ENCODE measurements at places on chromosomes 2 and 18.

GRCh38 chr2:183935005-183935404 is 663.3 kb upstream of the ZNF804A start:
- DNase-seq: no peak

- DNase-seq: no peak
These were observed 199.1 kb upstream of the UBE2E3 start for GRCh38 chr2:180781276-180781675.

DNA sequence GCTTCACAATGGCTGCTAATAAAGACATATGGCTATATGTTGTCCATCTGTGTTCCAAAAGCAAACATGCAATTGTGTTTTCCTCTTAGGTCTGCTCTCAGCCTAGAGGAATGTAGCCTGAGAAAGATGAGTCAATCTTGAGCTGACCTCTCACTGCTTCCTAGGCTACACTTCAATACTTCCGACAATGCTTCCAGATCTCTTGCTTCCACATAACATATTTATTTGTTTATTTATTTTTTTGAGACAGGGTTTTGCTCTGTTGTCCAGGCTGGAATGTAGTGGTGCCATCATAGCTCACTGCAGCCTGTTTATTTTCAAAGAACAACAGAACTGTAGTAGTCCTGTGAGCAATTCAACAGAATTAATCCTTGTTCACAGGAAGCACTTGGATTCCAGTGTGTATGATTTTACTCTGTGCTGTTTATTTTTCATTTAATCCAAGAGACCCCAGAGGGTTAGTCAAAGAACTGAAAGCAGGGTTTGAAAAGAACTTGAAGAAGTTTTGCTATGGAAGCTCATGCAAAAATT is 437.9 kb downstream of the TXNL1 start:
- DNase-seq: no peak

DNA sequence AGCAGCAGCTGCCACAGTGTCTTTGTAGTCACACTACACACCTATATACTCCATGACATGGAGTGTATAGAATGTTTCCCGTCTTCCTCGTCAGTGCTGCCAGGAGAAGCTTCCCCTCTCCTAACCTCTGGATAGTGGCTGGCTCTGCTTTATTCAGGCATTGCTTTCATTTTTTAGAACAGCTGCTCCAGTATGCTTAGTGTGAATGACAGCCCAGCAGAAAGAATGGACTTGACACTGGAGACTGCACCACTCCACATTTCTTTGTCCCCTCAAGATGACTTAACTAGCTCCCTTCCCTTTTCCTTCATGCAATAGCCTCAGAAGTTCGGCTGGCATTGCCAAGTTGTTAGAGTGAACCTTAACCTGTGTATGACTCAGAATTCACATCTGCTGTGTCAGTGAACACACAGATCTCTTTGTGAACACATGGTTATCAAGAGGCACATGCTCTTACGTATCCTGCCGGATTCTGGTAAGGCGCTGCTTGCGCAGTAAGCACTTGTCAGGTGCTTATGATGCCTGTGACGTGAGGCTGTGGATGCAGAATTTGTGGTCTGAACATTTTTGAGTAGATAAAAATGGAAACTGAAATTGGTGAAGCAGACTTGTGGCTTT is 73.9 kb downstream of the NEDD4L start:
- no peak for DNase-seq

DNA sequence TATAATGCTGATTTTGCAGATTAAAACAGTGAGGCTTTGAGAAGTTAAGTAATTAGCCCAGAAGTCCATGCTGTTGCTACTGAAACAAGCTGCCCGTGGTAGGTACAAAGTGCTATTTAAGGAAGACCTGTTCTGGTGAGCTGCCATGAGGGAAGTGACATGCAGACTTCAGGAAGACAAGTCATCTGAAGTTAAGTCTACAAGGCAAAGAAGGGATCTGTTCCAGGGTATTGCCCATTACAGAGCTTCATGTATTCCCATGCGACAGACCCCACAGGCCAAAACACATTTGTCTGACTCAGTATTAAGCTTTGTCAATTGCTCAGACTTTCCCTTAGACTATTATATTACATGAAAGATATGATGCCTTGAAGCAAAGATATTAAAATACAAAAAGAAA is 520.8 kb downstream of the FBXO15 start:
- DNase-seq: no peak

GRCh38 chr2:234835738-234836137 is 116.1 kb upstream of the SH3BP4 start:
- DNase-seq: no peak

DNA sequence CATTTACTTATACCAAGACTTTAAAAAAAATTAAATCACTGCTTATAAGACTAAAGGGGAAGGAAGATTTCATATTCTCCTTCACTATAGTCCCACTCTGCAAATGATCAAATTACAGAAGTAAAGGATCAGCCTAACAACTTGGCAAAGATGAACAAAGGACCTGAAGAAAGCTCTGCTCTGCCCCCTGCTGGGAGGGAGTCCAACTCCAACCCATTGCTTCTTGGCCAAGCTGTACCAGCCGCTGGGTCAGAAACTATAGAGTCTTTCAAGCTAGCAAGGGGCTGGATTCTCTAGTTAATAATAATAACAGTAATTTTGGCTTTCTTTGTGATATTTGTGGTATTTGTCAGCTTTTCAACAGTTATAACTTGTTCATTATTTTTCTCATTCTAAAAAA is 927.0 kb upstream of the CRIM1 start:
- no peak for DNase-seq

GRCh38 chr2:102318437-102318836 is 7.1 kb downstream of the IL1RL1 start:
- no peak for DNase-seq

- no peak for DNase-seq
These were observed 41.8 kb upstream of the ATG16L1 start for GRCh38 chr2:233209533-233210171.

- no peak for DNase-seq
These were observed 454.4 kb upstream of the MEIS1 start for GRCh38 chr2:65980531-65980930.

DNA sequence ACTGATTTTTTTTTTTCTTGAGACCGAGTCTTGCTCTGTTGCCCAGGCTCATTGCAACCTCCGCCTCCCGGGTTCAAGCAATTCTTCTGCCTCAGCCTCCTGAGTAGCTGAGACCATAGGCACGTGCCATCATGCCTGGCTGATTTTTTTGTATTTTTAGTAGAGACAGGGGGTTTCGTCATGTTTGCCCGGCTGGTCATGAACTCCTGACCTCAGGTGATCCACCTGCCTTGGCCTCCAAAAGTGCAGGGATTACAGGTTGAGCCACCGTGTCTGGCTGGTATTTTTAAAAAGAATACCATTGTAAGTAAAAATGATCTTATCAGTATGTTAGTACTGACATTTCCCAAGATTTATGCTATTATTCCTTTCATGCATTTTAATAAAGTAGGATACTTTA is 105.7 kb downstream of the PIEZO2 start:
- no peak for DNase-seq
